Skin of body (tissue), 3 donors: ENCODE measurements at places on chromosomes 4 and X.

DNA sequence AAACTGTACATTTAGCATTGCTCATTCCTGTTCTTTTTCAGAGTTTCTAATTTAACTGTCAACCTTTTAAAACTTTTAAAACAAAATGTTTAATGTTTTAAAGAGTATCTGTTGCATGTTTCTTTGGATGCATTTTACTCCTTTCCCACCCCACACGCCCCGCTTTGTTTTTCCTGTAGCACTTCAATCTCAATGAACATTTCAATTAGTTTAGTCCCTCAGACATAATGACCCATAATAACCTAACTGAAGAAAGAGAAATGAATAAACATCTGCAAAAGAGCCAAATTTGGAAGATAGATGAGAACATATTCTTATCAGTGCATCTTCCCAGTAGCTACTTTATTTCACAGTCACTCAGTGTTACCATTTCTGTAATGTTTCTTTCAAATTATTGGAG is 7.5 kb downstream of the PCDH10 start:
- no peak for DNase-seq

DNA sequence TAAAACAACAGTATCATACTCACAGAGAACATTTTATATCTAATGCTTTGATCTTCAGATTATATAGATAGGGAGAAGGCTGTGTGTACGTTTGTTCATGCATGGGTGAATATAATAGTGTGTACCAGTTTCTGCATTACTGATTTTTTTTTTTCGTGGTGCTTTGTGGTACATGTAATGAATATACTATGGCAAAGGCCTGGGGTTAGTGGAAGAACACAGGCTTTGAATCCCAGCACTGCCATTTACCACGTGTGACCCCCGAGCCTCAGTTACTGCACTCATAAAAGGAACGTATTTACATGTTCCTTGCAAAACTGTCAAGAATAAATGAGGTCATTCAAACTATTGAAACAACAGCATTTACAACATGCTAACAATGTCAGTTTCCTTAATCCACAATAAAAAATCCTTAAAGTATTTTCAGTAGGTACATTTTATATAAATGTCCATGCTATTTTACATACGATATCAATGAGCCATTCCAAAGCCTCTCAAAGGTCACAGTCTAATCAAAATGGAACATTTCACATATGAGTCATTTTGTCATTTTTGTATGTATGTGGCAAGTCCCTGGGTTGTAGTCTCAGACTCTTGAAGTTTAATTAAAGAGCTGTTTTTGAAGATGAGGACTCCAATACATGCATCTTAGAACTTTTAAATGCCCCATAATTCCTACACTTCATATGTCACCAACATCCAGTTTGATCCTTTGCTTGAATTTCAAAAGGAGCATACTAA is 242.8 kb downstream of the PPP3CA start:
- DNase-seq, result no peak

DNA sequence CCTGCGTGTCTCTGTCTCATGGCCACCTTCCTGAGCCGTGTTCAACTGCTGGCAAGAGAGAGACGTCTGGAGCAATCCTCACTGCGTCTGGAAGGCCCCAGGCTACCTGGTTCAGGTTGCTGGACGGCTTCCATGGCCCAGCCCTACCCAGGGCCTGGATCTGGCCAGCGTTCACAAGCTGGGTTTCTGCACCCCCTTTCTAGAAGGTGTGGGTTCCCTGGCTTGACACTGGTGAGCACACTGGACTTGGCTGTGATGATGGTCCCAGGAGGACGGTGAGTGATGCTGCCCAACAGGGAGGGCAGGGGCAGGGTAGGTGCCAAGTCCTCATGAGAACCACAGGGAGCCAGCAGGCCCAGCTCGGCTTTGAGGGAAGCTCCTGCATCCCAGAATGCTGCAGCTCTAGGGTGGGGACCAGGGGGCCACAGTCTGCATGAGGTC is 63.4 kb downstream of the HTRA3 start:
- no peak for DNase-seq

DNA sequence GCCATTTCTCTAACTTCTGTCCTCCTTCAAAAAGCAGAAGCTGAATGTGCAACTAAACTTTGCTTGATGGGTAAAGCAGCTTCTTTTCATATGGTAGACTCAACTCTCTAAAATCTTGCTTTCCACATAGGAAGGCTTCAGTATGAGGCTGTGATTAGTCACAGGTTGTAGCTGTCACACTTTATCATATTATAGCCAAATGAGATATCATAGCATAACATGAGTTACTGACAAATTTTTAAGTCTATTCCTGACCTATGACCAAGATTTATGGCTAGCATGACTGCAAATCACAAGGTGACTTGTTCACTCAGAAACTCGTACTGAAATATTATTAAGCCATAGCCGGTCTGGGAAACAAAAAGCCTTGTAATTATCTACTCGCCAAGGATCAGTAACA is 998.6 kb downstream of the RPA4 start:
- no peak for DNase-seq
